Stimulated activated naive B cell treated with anti-CD40 and anti-IgM and Interleukin-4, amounts not matched to agents 10 μg/mL and 1 μg/mL and 100 μg/mL, for 72 hours (primary cell): ENCODE measurements at places on chromosomes 5 and 9.

- no peak for DNase-seq
- H3K27ac ChIP-seq = no peak overlapping the region
- H3K36me3 ChIP-seq = no peaks in the 10 kb centered on the region
Measured at GRCh38 chr5:115016646-115017045, 153.1 kb downstream of the TRIM36 start.

- H3K4me3 ChIP-seq = no peak overlapping the region
- H3K27ac ChIP-seq = peak overlapping the region; percentile 84
- DNase-seq = no peak
- H3K36me3 ChIP-seq = no peaks in the 10 kb centered on the region
- H3K4me1 ChIP-seq = peaks cover 39% of the 10 kb centered on the region
Measured at GRCh38 chr5:134098690-134099089, 15.8 kb upstream of the TCF7 start.

- no peaks in the 10 kb centered on the region for H3K36me3 ChIP-seq
- H3K4me1 ChIP-seq = no peaks in the 10 kb centered on the region
- H3K27me3 ChIP-seq = peaks cover 9% of the 10 kb centered on the region
- H3K4me3 ChIP-seq = no peak overlapping the region
- H3K27ac ChIP-seq = no peak overlapping the region
Measured at GRCh38 chr5:6048746-6049145, 329.6 kb downstream of the MED10 start.

DNA sequence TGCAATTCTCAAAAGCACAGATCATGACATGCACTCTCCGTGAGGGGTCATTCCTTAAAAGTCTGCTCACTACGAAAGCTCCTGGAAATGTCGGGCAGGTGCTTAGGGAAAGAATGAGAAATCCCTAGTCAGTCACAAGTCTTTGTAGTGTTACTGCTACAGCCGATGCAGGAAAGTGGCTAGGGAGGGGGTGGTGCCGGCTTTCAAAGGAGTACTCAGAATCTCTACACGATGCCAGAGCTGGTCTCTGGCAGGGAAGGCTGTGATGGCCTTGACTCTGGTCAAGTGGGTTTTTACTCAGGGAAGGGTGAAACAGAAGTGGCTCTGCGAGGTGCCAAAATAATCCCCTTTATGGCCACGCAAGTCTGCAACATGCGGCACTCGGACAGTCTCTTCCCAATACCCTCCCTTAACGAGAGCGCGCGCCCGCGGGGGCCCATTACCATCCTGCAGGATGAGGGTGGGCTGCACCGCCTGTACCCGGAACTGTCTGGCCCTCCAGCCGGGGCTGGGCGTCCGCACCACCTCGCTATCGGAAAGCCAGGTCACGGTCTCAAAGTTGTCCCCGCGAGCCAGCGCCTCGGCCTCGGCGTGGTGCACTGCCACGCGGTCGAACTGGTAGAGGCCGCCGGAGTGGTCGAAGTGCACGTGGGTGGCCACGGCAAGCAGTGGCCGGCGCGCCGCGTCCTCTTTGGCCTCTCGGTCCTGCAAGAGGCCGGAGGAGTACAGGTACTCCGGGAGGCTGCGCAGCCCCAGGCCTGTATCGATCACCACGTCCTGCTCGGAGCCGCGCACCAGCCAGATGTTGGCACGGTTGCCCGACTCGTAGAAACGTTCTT lies 956 bp downstream of the MBLAC2 start:
- H3K27ac ChIP-seq = peak overlapping the region; percentile 93
- H3K4me1 ChIP-seq = peaks cover 33% of the 10 kb centered on the region
- no peaks in the 10 kb centered on the region for H3K27me3 ChIP-seq
- DNase-seq = peak; percentile 5
- H3K36me3 ChIP-seq = peaks cover 34% of the 10 kb centered on the region

DNA sequence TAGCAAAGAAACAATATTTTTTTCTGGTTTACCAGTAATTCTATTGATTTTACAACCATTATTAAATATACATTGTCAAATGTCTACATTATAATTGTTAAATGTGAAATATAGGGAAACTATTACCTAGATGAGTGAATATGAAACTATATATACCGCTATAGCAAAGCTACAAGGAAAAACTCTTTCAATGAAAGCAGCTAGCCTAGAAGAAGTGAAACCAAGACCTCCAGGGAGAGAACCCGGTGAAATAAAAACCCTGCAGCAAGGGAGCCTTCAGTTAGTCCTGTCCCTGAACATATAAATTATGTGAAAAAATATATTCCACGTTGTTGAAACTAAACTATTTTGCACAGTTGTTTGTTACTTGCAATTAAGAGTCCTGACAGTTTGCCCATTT lies 913.1 kb downstream of the EFNA5 start:
- no peaks in the 10 kb centered on the region for H3K27me3 ChIP-seq
- no peaks in the 10 kb centered on the region for H3K4me1 ChIP-seq
- no peak overlapping the region for H3K4me3 ChIP-seq
- no peak for DNase-seq

GRCh38 chr5:162324328-162324727 lies 256.8 kb downstream of the GABRG2 start:
- H3K27ac ChIP-seq = no peak overlapping the region
- no peak overlapping the region for H3K4me3 ChIP-seq
- H3K27me3 ChIP-seq = no peaks in the 10 kb centered on the region
- H3K36me3 ChIP-seq = no peaks in the 10 kb centered on the region
- DNase-seq = no peak
- H3K4me1 ChIP-seq = no peaks in the 10 kb centered on the region

- H3K4me3 ChIP-seq = no peak overlapping the region
- H3K36me3 ChIP-seq = peaks cover 49% of the 10 kb centered on the region
Measured at GRCh38 chr9:7117676-7118561, 360.1 kb downstream of the KDM4C start.
